ENCODE measurements at places on chromosomes 12 and 14.

DNA sequence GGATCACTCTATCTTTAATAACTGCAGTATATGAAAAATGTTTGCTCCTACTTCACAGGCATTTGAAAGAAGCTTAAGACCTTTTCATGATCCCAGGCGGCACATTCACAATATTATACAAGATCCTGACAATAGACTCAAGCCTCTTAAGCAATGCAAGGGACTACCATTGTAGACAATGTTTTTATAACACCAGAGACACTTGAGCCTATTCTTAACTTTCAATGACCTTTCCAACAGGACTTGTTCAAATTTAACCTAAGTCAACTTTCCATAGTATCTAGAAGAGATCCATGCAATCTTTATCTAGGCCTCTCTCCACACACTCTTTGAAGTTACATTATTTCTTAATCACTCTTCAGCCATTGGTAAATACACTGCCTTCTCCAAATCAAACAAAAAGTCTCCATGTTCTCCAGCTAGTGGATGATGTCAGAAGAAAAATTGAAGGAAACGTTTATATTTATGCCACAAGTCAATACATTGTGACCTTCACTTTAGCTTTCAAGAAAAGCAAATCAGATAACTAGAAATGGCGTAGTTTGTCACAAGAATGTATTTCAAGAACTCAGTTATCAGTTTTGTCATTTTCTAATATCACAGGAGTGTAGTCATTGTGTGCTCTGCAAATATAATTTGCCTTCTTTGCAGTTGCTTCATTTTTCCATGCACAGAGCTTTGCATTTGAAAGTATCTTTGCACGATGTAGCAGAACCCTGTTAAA, 41.2 kb downstream of the PHLDA1 start:
- DNase-seq = no peak

- DNase-seq = no peak
Observed at GRCh38 chr12:60231303-60231702, 635.5 kb downstream of the SLC16A7 start.

GRCh38 chr12:59736786-59737185, 141.0 kb downstream of the SLC16A7 start:
- no peak for DNase-seq

- no peak for DNase-seq
Observed at GRCh38 chr12:51788876-51789275, 59.6 kb downstream of the FIGNL2 start.

DNA sequence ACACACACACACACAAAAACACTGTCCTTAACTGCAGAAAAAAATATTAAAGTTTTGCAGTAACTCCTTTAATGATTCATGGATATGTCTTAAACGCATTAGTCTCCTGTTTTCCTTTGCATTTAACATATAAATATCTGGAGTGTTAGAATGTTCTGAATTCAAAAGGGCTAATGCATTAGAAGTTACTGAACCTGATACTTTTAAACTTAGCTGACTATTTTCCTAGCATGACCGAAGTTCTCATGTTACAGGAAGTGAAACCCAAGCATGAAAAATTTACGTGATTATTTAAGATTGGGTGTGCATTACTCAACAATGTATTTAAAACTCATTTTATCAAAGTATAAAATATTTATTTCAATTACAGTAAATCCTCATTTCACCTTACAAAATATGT, 791.2 kb downstream of the FLRT2 start:
- DNase-seq = no peak

DNA sequence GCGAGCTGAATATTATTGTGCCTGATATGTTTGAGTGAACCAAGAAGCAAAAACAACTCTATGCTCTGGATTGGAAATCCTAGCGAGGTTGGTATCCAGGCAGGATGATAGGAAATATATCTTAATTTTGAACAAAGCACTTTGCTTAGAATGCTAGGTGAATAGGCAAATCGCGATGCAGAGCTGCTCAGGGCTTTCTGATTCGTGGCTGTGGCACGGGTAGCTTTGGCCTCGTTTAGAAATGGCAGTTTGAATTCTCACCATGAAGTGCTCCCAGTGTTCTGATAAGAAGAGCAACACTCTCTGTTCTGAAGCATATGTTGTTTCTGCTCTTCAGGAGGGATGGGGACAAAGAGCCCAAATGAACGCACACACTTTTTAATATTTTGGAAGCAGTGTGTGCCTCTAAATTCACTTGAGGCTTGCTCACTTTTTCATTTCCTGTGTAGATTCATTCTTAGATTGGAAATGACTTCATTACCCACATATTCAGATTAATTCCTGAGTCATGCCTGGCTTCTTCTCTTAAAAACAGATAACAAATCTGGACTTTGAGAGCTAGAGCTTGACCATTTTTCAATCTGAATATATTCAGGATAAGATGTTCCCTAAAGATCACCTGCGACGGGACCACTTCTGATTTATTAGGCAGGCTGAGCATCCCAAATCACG, 200.9 kb downstream of the RPAP3 start:
- DNase-seq = no peak

GRCh38 chr12:66775871-66776270, 97.0 kb upstream of the GRIP1 start:
- no peak for DNase-seq

GRCh38 chr12:110561471-110562201, 21.5 kb downstream of the PPTC7 start:
- no peak for DNase-seq

DNA sequence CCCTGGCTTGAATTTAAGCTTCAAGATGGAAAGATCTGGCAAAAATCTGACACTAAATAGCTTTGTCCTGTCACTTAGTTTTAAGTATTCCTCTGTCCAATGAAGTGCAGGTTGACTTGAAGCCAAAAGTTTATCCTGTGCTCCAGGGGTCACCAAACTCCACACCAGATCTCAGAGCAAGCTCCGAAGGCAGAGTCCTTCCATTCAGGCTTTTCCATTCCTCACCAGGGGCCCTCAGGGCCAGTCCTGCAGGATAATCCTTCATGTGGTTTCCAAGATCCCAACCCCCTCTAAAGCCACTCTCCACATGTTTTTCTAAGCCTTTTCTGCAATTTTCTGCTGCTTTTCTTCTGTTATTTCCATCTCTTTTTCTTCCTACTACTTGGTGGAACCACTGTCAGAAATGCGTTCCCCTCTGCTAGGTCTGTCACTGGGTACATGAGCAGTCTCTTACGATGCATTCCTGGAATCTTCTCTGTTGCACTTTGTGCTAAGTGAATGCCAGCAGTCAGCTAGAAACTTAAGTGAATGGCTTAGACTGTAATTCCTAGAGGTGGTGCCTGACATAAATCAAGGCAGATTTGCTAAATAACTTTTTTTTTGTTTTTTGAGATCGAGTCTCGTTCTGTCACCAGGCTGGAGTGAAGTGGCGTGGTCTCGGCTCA, 251.4 kb downstream of the MSRB3 start:
- DNase-seq = no peak

DNA sequence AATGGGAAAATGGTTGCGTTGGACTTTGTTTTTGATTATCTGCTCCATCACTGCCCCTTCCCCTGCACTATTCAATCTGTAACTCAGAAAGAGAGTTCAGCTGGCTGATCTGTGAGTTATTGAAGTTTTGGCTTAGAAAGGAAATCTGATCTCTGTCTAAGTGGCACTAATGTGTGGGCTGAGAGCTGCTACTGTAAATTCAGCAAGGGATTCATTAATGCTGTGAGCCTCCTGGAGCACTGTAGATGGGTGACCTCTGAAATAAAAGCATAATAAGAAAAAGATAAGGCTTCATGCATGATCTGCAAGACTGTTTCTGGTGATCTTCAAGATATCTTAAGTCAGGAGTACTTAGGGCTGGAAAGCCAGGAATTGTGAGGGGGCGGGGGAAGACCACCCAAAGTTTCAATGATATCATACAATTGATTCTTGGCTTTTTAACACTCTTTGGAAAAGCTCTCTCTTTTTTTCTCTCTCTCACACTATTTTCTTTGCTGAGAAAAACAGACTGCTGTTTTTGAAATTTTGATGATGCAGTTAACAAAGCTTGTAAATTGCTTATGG, 101.1 kb downstream of the C12orf75 start:
- no peak for DNase-seq

GRCh38 chr12:32240162-32240561, 133.5 kb downstream of the BICD1 start:
- DNase-seq = no peak

- DNase-seq = no peak
Observed at GRCh38 chr12:91892081-91892855, 253.4 kb downstream of the BTG1 start.

DNA sequence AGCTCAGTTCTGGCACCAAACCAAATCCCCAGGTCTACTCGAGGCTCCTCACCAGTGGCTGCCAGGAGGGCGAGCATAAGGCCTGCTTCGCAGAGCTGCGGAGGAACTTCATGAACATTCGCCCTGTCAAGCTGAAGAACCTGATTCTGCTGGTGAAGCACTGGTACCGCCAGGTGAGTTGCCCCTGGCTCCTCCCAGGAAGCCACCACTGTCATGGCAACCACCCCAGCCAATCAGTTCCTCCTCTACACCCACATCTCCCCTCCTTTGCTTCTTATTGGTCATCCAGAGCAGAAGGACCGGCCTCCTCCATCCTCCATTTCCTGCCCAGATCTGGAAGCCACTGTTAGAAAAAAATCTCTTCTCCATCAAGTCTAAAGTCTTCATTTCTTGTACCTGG, 17.2 kb upstream of the OAS2 start:
- DNase-seq = no peak

DNA sequence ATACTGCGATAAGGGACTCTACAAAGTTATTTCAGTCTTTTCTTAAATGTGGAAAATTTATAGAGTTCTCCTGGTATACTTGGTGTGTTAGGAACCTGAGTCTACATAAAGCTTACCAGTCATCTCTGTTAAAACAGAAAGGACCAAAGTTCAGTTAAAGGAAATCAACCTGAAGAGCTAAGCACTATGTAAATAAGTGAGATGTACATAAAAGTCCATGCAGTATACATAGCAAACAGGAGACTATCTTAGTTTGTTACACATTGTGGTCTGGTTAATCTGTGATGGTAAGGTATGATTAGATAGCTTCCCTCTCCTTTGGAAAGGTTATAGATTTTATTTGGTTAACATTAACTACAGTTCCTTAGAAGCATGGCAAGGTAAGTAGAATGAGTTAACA, 75.9 kb downstream of the ATP2B1 start:
- no peak for DNase-seq

DNA sequence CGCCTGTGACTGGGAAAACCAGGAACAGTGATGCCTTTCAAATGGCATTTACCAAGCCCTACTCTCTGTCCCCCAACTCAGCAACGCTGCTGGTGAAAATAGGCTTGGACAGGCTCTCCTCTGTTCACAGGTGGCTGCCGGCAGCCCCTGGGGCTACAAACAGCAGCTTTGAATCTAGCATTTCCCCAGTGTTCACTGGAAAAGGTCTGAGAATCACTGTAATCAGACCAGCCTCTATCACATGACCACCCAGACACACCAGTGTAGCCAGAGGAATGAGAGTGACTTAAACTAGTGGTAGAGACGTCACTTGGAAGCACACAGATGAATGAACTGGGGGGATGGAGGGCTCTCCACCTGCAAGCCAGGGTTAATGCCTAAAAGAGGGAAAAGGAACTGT, 151.8 kb downstream of the FOXN3 start:
- no peak for DNase-seq

GRCh38 chr12:13189264-13189663, 7.3 kb upstream of the EMP1 start:
- no peak for DNase-seq

DNA sequence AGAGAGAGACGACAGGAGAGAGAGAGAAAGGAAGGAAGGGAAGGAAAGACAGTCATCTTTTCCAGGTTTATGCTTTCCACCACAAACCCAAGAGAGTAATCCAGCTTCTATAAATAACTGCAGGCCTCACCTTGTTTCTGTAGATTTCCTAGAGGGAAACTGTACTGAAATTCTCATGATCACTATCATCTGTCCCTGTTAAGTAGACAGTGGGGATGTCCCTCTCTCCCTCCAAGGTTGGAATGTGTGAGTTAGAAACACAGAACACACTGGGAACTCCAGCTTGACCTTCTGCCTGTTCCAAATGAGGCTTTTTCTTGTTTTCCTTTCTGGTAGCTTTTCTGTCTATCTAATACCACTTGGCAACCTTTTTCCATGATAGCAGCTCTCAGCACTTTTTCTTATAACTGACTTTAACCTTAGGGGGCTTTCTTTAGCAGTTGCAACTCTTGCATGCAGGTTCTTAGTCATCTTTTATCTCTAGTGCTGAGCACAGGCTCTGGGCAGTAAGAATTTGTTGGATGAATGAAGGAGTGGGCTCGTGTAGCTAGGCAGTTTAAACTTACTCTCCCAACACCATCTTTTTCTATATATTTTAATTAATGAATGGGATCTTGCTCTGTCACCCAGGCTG, 22.8 kb upstream of the FBXO33 start:
- no peak for DNase-seq

DNA sequence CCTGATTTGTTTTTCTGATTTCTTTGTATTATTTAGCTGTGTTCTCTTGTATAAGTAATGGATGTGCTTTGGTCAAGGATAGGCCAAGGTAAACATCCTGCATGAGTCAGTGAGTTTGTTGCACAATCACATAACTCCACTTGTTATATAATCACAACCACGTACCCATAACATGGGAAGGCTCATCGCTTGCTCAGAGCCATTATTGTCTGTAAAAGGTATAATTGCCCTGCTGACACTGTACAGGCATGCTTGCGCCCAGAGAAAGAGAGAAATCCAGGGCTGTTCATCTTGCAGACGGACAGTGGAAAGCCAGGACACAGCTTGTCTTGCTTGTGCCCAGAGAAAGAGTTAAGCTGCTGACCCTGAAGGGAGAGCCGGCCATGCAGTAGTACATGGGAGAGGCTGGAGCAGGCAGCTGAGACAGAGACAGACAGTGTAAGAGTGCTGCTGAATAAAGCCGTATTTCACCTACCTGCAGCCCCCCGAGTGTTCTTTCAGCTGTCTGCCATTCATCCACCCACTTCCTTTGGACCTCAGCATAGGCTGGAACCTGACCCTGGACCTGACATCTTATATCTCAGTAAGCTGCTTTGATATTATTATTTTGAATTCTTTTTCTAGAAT, 174.7 kb upstream of the DAAM1 start:
- DNase-seq = no peak

- no peak for DNase-seq
Observed at GRCh38 chr14:44287858-44288257, 219.2 kb downstream of the FSCB start.

- DNase-seq = no peak
Observed at GRCh38 chr14:91273885-91274273, 29.4 kb upstream of the GPR68 start.

DNA sequence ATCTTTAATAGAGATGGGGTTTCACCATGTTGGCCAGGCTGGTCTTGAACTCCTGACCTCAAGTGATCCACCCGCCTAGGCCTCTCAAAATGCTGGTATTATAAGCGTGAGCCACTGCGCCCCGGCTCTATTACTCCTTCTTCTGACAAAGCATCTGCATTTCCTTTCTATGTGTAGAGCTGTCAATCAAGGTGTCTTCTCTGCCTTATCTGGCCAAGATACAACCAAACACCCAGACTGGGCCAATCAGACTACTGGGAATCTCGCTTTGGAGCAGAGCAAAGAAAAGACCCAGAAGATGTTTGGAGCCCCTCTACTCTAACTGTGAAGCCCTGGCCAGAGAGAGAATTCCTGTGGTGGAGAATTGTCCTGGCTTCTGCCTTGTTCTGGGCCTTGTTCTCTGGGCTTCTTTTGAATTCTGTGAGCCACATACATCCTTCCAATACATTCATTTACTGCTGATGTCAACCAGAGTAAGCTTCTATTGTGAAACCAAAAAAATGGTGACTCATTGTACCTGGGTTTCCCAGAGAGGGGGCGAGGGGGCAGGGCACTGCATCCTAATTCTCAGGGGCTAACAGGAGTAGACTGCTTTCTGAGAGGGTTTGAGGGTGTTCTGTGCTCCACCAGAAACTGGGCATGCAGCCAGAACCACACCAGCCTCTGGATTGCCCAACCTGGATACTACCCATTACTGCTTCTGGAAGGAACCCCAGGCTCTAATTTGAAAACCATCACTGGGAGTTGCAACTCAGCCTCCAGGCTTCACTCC, 18.8 kb upstream of the FLVCR2 start:
- no peak for DNase-seq
